ENCODE measurements at places on chromosomes 12 and 14. TPM values are rescaled to one million over a fixed set of nuclear protein-coding genes. Genes with fewer than 3 reads are reported as not detected.

The KRT77 gene
- not detected for total RNA-seq

The GALNT9 gene
- 0.51 TPM for total RNA-seq

The SCFD1 gene
- 91.9 TPM for total RNA-seq

The BCL7A gene
- total RNA-seq = 4.9 TPM

The OR11H12 gene
- total RNA-seq = not detected

The PRKD1 gene
- total RNA-seq = 15.9 TPM

The OTUB2 gene
- 1.5 TPM for total RNA-seq

The KCNMB4 gene
- total RNA-seq = 0.51 TPM

Measured in fibroblast of lung (primary cell).